ENCODE measurements at places on chromosomes 3 and 15.

GRCh38 chr3:156201411-156202405 is 81.3 kb downstream of the KCNAB1 start:
- no peak for DNase-seq

DNA sequence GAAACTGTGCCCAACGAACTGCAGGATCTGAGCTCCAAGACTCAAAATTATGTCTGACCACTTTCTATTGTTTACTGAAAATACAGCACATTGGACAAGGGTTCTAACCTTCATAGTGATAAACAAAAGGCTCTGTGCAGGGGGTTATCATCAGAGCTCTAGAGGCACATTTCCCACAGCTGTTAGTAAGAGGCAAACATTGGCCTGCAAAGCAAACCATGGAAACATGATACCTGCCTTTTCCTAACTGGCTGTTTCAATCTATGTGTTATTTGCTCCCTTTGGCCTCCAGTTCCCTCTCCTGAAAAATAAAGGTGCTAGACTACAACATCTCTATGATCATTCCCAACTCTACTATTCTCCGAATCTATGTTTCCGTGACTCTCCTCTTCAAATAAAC is 159.7 kb upstream of the ARHGEF26 start:
- no peak for DNase-seq

DNA sequence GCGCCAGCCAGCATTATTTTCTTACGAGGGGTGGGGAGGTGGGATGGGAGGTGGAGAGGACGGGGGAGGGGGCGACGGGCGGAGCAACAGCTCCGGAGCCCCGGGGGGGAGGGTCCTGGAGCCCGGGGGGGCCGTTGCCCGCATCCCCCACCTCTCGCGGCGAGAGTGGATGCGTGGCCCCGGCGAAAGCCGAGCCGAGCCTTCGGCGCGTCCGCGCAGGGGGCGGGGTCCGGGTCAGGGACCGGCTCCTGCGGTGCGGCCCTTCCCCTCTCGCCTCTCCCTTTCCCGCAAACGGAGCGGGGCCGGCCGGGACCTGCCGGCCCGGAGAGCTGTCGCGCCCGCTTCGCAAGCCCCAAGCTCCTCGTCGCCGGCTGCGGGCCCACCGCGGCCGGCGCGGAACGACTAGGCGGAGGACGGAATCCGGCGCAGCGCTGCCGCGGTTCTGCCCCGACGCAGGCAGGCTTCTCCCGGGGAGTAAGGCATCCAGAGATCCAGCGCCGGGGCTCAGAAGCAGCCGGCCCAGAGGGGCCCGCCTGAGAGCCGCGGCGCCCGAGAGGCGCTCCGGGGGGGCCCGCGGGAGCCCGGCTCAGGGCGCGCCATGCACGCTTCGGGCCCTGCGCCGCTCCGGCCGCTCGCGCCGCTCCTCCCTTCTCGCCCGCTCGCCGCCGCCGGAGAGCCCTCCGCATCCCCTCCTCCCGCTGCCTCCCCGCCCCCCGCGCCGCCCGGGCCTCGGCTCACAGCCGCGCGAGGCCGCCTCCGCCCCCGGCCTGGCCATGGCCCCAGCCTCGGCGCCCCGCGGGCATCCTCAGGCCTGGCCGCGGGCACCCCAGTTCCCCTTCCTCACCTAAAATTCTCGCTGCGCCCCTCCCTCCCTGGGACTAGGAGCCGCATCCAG is 459 bp upstream of the ADCY5 start:
- DNase-seq: no peak

DNA sequence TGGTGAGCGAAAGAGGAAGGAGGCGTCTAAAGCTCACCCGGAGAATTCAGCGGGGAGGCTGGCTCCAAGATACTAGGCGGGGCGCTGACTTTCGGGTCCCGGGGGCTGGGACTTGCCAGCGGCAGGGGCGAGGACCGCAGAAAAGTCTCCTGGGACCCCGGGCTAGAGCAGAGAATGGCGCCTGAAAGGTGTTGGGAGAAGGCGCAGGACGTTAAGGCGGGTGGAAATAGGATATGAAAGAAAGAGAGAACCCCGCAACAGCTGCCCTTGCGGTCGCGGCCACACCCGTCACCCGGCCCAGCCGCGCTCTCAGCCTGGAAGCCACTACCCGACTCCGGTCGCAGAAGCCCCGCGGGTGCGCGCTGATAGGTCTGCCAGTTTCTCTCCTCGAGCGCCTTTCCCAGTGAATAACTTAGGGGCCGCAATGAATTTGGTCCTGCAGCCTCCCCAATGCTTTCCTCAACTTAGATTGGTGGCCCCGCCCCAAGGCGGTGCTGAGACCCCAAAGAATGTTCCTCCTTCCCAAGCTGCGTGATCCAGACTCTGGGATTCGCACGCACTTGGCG is 604 bp downstream of the LTK start:
- DNase-seq: no peak

GRCh38 chr3:175307642-175308041 is 448.5 kb downstream of the NAALADL2 start:
- no peak for DNase-seq

GRCh38 chr15:57477736-57478522 is 101.6 kb downstream of the CGNL1 start:
- DNase-seq: no peak

DNA sequence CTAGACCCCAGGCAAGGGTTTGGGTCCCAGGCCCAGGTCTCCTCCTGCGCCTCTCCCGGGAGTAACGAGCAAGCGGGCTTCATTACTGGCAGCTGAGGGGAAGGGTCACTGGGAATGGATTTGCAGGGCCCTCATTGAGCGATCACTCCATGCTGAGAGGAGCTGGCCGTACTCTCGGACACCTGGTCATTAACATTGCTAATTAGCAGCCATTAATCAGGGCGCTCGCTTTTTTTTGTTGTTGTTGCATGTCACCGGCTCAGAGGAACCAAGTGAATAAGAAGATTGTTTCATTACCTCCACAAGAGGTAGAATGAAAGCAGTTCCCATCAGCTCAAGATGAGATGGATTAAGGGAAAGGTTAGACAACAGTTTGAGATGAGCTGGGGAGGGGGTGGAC is 293.0 kb upstream of the ATP11B start:
- no peak for DNase-seq

DNA sequence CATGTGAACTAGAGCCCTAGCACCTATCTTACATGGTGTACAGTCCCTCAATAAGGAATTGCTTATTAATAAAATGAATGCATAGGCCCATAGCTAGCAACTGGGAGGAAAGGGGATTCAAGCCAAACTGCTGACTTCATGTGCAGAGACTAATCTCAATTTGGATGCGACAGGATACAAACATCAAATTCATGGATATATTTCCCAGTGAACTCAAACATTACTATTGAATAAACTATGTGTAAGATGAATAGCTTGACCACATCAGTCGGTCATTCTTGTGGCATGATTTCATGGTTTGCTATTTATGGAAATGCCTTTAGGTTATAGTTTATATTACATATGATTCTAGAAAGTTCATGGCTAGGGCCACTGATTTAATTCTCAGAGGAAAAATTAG is 268.6 kb upstream of the SLITRK3 start:
- DNase-seq: no peak

- no peak for DNase-seq
Measured at GRCh38 chr3:172018364-172018763, 21.0 kb upstream of the FNDC3B start.

GRCh38 chr3:129971351-129972052 is 3.0 kb upstream of the TRH start:
- no peak for DNase-seq

- DNase-seq: no peak
Measured at GRCh38 chr15:25568751-25569150, 129.9 kb upstream of the UBE3A start.

DNA sequence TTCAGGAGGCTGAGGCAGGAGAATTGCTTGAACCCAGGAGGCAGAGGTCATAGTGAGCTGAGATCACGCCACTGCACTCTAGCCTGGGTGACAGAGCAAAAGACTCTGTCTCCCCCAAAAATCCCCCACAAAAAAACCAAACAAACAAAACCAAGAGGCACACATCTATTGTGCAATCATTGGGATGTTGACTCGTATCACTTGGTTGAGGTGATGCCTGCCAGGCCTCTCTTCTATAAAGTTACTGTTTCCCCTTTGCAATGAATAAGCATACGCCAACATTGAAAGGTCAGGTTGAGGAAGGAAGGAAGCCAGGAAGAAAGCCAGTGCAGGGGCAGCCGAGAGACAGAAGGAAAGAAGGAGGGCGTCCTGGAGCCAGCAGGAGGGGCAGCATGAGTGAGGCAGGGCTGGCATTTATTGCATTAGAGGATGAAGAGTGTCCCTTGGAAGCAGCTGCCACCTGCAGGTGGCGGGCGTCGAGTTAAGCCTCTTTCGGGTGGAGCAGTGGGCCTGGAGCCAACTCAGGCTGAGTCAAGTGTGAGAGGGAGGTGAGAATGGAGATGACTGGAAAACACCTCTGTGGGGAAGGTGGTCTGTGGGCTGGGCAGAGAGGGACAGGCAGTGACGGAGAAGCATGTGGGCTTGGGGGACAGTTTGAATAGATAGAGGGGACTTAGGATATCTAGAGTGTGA is 8.3 kb upstream of the CSPG4 start:
- DNase-seq: peak; percentile 69

DNA sequence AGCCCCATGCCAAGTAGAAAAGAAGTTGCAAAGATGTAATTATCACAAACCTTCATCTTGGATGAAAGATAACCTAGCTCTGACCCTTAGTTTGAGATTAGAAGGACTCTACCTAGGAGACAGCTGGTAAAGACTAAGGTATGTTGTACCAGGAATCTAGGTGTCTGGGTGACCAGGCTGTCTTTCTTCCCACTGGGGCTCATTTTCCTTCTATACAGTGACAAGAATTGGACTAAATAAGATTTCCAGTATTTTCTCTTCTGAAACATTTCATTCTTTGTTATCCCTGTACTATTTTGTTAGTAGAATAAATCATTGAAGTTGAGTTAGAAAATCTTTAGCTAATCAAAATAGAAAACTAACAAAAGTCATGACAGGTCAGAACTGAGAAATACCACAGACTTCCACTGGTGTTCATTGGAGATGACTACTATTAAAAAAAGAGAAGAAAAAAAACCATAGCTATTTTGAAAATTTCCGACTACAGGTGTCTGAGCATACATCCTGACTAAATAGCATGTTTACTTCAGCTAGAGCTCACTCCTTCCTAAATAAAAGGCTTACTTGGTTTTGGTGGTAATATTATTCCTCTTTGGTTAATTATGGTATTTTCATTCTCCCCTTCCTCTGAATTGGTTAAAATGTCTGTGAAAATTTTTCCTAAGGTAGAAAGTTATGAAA is 10.1 kb downstream of the TGFBR2 start:
- DNase-seq: no peak

DNA sequence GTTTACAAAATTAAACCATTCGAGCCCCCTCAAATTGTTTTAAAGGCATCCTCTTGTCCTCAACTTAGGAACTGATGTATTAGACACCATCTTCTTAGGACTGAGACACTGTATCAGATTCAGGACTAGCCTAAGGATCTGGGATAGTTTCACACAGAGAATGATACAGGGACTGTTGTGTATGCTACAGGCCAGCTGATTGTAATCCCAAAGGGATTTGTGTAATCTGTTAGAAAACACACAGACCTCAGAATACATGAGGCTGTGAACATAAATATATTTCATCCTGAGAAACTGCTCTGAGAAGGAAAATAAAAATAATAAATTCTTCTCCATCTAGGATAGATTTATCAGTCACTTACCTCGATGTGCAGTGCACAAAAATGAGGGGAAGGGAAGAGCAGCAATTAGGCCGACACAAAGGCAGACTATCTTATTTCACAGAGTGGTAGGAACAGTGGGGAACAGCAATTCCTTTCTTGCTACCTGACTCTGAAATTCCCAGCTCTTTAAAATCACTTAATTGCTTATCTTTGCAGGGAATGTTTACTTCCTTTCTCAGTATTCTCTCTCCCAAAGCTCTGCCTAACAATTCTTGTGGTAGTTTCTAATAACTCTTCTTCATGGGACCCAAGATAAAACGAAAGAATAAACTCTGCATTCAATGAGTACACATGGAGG is 322.5 kb downstream of the MAGI1 start:
- DNase-seq: no peak

DNA sequence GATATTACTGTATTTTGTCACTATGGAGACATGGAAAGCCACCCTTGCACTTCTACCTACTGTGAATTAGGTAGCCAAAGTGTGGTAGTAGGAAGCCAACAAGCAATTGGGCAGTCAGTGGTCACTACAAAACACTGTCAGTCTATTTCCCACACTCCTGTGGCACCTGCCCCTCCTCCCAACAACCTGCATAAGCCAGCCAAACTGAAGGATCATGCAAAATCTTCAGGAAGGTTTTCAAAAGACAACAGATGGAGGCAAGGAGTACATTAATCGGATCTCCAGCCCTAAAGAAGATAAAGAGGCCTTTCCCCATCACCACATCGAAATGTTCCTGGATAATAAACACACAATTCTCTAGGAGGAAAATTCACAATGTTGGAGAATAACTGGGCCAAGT is 11.9 kb downstream of the POMGNT2 start:
- DNase-seq: no peak

- no peak for DNase-seq
Measured at GRCh38 chr15:49418811-49419210, 4.2 kb upstream of the FGF7 start.

DNA sequence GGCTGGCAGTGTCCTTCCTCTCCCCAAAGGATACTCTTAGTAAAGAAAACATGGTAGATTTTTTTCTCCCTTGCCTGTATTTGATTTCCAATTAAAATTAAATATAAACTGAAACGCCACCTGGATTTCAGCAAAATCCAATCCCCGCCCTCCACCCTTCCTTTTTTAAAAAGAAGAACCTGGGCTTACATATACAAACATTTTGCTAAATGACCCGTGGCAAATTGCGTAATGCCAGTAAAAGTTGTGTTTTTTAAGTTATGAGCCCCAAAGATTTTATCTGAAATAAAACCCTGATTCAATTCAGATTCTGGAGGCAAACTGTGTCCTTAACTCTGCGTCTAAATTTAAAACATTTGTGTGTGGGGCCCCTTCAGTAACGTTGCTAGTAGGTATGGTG is 403.0 kb downstream of the FOXP1 start:
- no peak for DNase-seq
